ENCODE measurements at places on chromosomes 5 and 9.

DNA sequence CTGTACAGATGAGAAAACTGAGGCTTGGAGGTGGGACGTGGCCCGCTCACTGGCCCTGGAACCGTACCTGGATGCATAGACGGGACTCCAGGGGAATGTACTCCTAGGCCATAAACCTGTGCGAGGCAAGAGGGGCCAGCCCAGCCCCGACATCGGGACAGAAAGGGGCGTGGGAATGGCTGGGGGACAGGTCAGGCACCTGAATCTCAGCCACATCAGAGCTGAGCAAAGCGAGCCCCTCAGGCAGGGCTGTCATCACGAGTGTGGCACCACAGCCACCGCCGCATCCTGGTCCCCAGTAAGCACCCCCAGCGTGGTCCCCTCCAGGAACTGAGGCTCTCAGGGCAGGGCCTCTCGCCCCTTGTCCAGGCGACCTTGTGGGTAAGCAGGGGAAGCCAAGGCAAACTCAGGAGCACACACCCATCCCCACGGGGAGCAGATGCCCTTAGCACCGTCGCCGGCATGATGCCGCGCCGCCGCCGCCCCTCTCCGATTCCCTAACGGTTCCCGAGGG, 16.5 kb downstream of the NACC2 start:
- no peak for DNase-seq

DNA sequence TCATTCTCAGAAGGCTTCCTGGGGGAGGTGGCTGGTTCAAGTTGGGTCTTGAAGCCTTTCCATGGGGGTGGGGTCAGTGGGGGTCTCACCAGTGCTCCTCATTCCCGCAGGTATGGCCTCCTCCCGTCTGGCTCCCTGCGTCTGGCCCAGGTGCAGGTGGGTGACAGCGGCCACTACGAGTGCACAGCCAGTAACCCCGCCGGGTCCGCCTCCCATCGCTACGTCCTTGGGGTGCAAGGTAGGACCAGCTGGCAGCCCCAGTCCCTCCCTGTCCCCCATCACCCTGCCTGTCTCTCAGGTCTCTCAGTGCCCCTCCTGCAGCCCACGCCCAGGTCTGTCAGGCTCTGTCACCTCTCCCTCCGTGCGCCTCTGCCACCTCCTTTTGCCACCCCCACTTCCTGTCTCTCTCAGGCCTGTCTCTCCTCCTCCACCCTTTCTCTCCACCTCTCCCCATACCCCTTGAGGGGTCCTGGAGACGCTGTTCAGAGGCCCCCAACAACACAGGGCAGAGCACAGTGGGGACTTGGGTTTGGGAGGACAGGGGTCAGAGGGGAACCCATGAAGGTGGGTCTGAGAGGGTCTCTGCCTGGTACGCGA, 72.3 kb downstream of the HMCN2 start:
- DNase-seq: no peak

DNA sequence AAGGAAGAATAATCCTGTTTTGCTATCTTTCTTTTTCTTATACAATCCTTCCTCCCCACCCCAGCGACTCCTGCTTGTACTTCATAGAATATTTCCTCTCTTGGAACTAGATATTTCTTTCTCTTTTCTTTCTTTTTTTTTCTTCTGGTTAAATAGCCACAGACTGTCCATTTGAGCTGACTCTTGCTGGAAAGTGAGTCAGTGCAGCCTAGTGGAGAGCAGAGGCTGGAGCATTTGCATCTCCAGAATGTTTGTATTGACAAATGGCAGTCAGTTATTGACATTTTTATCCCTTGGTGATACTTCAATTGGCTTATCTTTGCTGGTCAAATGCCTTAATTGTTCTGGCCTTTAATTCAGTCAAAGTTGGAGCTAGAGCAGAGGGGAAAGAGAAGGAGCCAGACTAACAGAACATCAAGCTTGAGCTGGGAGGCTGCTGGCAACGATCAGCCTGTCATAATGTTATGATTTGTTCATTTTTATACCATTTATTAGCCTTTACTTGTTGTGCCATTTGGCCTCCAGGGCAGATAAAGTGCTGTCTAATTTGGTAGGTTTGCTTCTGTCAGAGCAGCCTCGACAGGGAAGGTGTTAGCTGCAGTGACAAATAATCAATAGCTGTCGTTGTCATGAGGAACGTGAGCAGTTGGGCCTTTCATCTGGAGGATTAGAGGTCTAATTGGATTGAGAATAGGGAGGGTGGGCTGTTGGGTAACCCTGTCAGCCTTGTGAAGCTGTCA, 69.0 kb downstream of the INVS start:
- no peak for DNase-seq

DNA sequence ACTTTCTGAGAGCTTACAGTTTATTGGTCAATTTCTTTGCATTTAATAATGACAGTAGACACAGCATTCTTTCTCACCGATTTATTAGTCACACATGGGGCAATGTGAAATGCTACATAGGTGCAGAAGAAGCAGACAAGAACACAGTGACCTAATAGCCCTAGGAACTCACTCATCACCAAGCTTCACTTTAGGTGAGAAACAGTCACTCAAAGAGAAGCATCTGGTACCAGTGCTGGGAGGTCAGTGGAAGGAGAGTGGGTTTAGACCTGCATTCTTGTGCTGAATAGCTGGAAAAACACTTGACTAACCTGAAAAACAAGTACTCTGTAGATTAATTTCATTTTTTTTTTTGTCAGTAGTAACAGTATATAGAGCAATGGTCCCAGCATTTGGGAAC, 179.6 kb downstream of the GRIA1 start:
- no peak for DNase-seq

- no peak for DNase-seq
These were observed 75.8 kb downstream of the INIP start for GRCh38 chr9:112642126-112642525.

GRCh38 chr9:130432796-130433167, 12.0 kb upstream of the ASS1 start:
- no peak for DNase-seq

DNA sequence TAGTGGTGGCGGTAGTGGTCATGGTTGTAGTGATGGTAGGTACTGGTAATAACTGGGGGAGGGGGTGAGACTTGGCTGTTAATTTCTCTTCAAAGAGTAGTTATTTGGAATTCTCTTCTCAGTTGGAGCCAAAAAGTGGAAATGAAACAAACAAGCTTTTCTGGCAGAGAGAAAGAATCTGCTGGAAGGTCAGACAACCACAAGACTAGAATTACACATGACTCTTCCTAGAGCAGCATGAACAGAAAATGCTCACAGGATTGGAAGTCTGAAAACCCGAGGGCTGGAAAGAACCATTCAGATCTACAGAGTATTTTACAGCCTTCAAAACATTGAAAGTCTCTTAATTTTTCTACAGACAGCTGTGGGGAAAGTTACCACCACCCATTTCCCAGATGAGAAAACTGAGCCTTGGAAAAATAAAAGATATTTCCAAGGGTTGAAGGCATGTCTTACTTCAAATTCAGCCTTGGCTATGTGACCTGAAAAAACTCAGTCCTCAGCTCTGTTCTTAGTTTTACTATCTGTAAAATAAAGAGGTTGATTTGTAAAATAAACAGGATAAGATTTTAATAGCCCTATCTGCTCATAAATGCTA, 42.9 kb upstream of the TRIM32 start:
- no peak for DNase-seq

Data from vagina (tissue), 2 donors.